Astrocyte (in vitro differentiated cells and primary cell): ENCODE measurements at places on chromosomes 6 and 20. TPM values are rescaled to one million over a fixed set of nuclear protein-coding genes. Genes with fewer than 3 reads are reported as not detected.

Gene SYNDIG1
- total RNA-seq = 5.7 and 8.7 TPM in 2 replicates

Gene EDEM2
- 32.5 and 33.4 TPM in 2 replicates for total RNA-seq

Gene BPIFB2
- not detected in 2 replicates for total RNA-seq

Gene FOXP4
- 41.9 and 43.7 TPM in 2 replicates for total RNA-seq

Gene VSTM2L
- total RNA-seq = 17.7 and 18.5 TPM in 2 replicates

Gene STMND1
- 0.16 TPM in 1 of 2 replicates, not detected in the other for total RNA-seq
